Activated naive CD4-positive, alpha-beta T cell treated with anti-CD3 and anti-CD28 coated beads, Interleukin-2, amount 50 U/mL, for 72 hours (primary cell): ENCODE measurements at places on chromosomes 3 and 15.
A peak's percentile ranks its signal among the peaks of the same experiment; 100 is the strongest.

- DNase-seq = no peak
These were observed 54.7 kb downstream of the TRPC1 start for GRCh38 chr3:142778541-142778940.

- DNase-seq = no peak
These were observed 80.5 kb downstream of the RTP4 start for GRCh38 chr3:187448674-187449073.

DNA sequence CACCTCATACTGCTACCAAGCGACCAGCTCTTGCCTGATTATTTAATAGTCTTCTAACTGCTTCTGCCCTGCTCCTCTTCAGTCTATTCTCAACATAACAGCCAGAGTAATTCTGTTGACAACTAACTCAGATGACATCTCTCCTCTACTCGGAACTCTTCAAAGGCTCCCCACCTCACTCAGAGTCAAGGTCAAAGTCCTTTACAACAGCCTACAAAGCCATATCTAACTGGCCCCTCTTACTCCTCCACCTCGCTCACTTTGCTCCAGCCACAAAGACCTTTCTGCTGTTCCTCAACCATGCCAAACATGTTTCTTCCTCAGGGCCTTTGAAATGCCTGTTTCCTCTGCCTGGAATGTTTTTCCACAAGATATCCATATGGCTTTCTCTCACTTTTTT, 43.6 kb downstream of the PIK3R4 start:
- no peak for DNase-seq

- DNase-seq = no peak
These were observed 258.9 kb downstream of the ABHD5 start for GRCh38 chr3:43949594-43949993.

DNA sequence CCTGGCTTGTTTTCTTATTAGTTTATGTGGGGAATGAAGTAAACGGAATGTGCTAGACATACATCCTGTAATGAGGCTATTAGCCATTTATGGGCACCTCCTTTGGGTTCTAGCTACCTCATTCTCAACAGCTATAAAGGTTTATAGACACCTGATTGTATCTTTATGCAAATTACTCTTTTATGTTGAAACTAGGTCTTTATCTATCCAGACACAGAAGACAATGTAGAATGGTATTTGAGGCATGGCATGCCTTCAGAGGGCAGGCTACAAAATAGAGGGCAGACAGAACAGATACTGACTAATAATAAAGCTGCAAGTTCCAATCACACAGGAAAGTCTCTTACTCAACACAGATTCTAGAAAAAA, 27.1 kb downstream of the TBC1D2B start:
- no peak for DNase-seq

DNA sequence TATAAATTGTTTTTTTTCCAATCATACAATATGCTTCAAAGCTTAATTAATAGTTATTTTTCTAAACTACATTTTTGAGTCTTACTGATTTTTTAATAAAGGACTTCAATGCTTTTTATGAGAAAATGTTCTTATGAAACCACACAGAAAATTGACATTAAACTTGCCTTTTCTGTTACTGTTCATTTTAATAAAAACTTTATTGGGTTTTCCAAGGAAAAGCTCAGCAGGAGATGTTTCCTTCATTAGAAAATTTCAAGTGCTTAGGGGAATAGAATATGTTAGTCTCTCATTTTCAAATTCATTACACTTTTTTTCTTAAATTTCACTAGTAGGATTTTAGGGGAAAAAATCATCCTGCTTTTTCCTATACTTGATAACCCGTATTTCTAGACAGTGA, 711.4 kb downstream of the DIPK2A start:
- DNase-seq = no peak

DNA sequence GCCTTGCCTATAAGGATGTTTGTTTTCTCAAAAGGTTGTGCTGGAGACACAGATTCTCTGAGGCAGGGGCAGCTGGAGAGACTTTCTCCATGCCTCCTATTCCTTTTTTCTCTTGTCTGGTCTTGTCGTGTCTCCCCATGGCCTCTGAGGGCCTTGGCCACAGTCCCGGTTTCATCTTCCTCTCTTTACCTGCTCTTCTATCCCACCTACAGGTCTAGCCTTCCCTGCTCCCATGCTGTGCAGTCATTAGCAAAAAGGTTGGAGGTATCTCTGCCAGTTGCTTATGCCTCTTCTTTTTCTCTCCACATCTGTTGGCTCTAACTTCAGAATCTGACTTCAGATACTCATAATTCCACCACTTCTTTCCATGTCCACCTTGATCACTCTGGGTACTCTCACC, 191.1 kb downstream of the IL20RB start:
- no peak for DNase-seq

- DNase-seq = peak; percentile 74
These were observed 31.9 kb upstream of the RAB6B start for GRCh38 chr3:133927540-133928066.

GRCh38 chr15:93025625-93025982, 63.4 kb downstream of the RGMA start:
- DNase-seq = no peak

DNA sequence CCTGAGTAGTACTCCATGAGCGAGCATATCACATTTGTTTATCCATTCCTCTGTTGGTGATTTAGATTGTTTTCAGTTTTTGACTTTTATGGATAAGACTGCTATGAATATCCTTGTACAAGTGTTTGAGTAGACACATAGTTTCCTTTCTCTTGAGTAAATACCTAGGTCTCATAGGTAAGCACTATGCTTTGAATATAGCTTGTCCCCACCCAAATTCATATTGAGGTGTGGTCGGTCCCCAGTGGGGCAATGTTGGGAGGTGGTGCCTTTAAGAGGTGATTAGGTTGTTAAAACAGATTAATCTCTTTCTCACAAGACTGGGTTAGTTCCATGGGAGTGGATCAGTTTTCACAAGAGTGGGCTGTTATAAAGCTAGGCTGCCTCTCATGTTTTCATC, 42.8 kb downstream of the CDCP1 start:
- DNase-seq = no peak

GRCh38 chr15:61869656-61870055, 190.6 kb downstream of the VPS13C start:
- no peak for DNase-seq

DNA sequence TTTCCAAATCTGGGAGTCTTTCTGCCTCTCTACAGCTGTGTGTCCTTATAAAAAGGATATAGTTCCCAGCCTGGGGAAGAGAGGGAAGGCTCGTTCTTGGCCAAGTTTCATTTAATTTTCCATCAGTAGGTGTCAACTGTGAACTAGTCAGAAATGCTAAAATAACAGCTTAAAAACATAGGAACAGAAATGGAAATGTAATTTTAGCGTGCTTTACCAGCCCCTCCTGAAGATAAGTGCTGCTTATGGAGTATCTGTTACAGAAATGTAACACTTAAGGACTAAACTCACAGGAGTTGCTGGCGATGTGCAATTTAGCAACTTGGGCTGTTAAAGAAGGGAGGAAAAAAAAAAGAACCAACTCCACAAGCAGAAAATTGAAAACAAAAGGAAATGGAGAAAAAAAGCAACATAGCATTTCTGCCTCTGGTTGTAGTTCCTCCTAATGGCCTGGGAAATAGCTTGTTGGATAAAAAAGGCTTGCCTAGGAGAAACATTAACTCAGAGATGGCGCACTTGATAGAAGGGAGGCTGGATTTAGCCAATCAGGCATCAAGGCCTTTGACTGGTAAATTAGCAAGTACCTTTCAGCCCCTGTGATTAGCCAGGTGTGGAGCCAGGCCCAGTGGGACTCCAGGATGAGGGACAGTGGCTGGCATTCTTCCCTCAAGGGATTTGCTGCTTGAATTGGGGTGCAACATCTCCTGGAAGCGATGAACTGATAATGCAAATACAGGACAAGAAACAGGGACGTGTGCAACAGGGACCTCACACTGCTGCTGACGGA, 84.3 kb downstream of the RPLP1 start:
- DNase-seq = no peak

GRCh38 chr15:87924433-87924832, 332.1 kb downstream of the NTRK3 start:
- DNase-seq = no peak

DNA sequence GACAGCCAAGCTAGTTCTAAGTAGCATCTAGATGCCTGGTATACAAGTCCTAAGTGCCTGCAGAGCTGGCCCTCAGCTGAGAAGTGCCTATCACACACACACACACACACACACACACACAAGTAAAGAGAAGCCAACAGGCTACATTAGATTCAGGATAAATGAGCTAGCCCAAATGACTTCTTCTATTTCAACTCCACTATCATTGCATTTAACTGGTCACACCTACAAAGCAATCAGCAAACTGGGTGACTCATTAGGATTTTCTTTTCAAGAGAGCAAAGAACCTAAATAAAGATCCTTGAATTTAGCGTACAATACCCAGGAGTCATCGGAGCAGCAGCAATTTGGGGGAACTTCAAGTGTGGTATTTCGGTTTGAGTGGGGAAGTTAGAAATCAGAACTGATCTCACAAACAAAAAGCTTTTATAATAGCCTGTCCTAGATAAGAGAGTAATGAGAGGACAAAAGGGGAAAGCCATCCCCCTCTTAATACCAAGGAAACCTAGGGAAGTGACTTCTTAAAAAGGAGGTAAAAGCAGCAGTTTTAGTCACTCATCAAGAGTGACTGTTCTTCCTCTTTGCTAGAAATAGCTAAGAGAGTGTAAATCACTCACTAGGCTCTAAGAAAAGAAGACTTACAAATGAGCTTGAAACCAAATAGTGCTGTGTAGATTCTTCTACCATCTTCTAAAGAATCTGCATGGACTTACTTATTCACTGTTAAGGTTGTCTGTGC, 112.7 kb downstream of the TNIK start:
- DNase-seq = no peak

GRCh38 chr3:194982472-194982871, 288.5 kb downstream of the XXYLT1 start:
- no peak for DNase-seq

- no peak for DNase-seq
These were observed 92.0 kb downstream of the ALCAM start for GRCh38 chr3:105458518-105459215.

DNA sequence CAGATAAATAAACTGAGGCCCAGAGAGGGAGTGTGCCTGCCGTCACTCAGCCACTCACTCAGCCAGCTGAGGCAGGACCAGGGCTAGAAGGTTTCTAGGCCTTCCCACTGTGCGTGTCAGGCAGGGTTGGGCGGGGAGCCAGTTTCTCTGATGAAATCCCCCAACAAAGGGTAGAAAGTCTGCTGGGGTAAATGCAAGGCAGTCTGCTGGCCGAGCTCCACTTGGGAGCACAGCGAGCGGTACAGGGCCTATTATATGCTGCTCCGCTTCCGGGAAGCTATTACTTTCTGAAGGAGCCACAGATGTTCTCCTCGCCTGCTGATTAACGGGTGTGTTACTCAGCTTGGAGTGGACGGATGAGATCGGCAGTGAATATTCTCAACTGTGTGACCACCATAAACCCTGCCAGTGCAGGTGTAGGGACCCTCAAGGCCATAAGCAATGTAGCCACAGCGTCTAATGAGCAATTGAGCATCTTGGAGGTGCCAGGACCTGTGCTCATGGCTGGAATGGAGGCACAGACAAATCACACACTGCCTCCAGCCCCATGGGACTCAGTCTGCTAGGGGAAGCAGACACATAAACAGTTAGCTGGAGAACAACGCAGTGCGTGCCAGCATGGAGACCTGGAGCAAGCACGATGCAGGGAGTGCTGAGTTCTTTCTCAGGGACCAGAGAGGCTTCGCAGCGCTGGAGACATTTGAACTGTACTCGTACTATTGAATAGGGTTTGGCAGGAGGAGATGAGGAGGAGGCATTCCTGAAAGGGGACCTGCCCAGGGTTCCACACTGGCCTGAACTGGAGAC, 42.1 kb downstream of the CORO2B start:
- no peak for DNase-seq

- DNase-seq = no peak
These were observed 70.3 kb downstream of the MYLK start for GRCh38 chr3:123813876-123814275.

GRCh38 chr3:193884027-193884426, 251.9 kb upstream of the HES1 start:
- no peak for DNase-seq

- no peak for DNase-seq
These were observed 1.3 kb upstream of the CTNNB1 start for GRCh38 chr3:41198046-41198445.

- no peak for DNase-seq
These were observed 427.2 kb downstream of the OCA2 start for GRCh38 chr15:27671819-27672437.

GRCh38 chr3:139774560-139775302, 97.0 kb upstream of the NMNAT3 start:
- DNase-seq = no peak

DNA sequence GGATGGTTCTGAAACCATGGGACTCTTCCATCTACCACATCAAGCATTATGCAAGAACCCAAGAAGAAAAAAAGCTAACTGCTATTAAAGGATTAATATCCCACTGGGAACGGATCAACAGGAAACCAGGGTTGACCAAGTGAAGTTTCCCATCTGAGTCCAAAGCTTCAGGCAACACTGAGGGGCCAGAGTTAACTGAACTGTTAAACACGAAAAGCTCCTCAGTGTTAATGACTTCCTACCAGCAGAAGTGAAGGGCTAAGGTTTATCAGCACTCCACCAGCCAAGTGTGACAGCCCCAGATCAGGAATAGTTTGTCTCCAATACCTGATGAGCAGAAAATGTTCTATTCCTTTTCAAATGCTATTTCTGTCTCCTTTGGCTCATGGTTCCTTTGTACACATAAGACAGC, 36.7 kb downstream of the PTPN9 start:
- no peak for DNase-seq

DNA sequence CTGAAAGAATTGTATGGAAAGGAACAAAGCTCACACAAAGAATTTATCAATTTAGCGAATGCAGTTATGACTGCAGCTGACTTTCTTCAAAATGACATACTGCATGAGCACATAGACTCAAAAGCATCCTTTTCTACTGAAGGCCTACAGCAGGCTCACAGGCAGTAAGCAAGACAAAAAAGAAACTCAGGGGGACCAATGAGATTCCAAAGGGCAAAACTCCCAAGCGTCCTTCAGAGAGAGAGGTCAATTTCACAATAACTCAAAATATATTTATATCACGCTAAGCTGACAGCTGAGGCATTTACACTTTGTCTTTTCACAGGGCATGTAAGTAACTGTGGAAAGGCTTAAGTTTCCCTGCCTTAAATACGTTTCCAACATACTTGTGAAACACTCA, 427.9 kb upstream of the RASGRP1 start:
- DNase-seq = no peak
